Cortex of kidney (tissue), 1 donor: ENCODE measurements at places on chromosomes 5 and 9.

GRCh38 chr5:156137071-156137869 lies 189.7 kb upstream of the SGCD start:
- DNase-seq = no peak

DNA sequence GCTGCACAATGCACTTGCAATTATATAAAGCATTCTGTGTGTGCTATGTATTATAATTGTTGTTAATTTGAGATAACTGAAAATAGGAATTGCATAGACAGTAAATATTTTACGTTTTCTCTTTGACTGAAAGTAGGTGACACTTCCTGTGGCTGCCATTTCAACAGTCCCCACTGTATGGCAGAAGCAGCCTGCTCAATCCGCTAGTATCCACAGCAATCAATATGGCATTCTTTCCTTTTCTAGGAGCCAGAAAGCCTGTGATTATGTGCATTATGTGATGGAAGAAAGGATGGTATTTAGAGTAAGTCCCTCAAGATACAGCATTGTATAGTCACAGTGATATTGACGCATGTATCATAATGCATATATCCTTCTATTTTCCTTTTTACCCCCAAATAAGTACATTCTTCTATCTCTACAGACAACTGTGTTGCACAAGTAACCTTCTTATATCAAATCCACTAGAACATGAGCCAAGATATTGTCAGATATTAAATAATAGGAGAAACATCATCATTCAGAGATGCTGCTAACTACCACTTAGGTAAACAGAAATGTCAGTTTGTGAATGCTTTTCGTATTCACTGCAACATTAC lies 59.7 kb downstream of the CARTPT start:
- no peak for DNase-seq

GRCh38 chr5:13478831-13479465 lies 465.5 kb downstream of the DNAH5 start:
- no peak for DNase-seq

DNA sequence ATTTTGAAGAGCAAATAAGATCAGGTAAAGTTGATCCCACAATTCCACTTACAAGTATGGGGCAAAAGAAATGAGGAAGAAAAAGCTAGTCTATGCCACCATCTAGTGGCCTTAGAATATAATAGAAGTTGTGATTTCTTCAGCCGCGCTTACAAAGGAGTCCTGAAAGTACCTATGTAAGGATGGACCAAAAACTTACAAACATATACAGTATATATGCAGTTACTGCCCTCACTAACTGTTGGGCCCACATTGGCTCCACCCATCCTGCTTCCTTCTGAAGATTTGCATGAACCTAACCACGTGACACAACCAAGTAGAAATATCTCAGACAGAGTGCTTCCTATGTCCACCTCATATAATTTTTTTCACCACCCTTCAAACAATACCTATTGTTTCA lies 11.7 kb upstream of the OR13D1 start:
- DNase-seq = no peak

DNA sequence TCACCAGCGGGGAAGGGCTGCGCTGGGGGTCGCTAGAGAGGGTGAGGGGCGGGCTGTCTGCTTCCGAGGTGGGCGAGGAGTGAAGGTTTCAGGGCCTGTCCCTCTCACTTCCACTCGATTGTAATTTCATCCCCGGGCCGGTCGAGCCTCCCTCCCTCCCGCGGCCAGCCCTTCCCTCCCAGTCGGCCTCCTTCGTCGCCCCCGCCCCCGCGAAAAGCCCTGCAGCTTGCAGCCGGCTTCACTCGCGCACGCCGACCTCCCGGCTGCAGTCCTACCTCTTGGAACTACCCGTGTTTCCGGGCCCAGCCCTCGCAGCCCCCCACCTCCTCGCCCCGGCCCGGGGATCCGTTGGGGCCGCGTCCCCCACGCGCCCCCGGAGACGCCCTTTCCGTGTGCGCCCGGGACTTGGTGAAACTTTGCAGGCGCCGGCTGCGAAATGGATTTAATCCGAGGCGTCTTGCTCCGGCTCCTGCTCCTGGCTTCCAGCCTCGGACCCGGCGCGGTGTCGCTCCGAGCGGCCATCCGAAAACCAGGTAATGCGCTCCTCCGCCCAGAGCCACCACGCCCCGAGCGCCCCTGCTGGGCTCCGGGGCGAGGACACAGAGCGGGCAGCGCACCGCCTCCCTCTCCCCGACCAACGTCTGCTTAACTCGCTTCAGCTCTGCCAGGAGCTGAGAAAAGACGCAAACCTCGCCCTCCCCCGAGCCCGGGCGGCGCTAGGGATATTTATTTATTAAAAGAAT lies at the start of gene EGFLAM:
Gene EGFLAM (plus strand): TSS at position 241 of the 743 bp plus-strand sequence. CDS start 196 bp downstream, at position 437.
- DNase-seq = no peak
